Osteoblast (primary cell): ENCODE measurements at places on chromosomes 1 and 21. TPM values are rescaled to one million over a fixed set of nuclear protein-coding genes. Genes with fewer than 3 reads are reported as not detected.

Gene RUNX3
- total RNA-seq, result 1.8 and 3.6 TPM in 2 replicates

Gene AMY1C
- total RNA-seq, result not detected in 2 replicates

Gene PERM1
- total RNA-seq, result not detected in 2 replicates

Gene OR14K1
- 0.36 TPM in 1 of 2 replicates, not detected in the other for total RNA-seq

Gene P3H1
- 209 and 213 TPM in 2 replicates for total RNA-seq

Gene FMO2
- total RNA-seq, result 2.7 and 2.9 TPM in 2 replicates

Gene RBM11
- total RNA-seq, result under 0.01 and 1.2 TPM in 2 replicates

Gene PTAFR
- under 0.01 TPM in 2 replicates for total RNA-seq

GRCh38 chr1:47765236-47765635 lies 231.9 kb downstream of the TRABD2B start:
- H3K4me1 ChIP-seq, result no peaks in the 10 kb centered on the region
- no peak overlapping the region for H3K4me3 ChIP-seq
- no peaks in the 10 kb centered on the region for H3K36me3 ChIP-seq
- no peak overlapping the region for H3K27ac ChIP-seq

DNA sequence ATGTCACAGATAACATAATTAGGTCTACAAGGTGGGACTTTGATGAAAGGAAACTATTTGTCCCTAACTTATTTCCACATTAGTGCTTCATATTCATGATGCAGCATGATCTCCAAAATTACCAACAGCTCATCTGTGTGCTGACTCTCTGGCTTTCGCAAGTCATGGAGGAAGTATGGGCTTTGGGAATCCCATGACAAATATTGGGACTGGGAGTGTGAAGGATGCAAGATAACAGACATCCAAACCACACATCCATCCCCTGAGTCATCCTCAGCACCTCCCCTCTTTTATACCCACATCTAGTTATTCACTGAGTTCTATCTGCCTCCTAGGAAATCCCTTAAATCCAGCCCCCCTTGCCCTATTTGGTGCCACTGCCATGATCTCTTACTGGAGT lies 102.8 kb upstream of the COL24A1 start:
- DNase-seq, result peak; percentile 51
- H3K4me1 ChIP-seq, result no peaks in the 10 kb centered on the region
- H3K27ac ChIP-seq, result no peak overlapping the region
- H3K27me3 ChIP-seq, result no peaks in the 10 kb centered on the region

- no peaks in the 10 kb centered on the region for H3K27me3 ChIP-seq
- no peak overlapping the region for H3K27ac ChIP-seq
- H3K4me3 ChIP-seq, result no peak overlapping the region
Measured at GRCh38 chr1:58597076-58597475, 20.0 kb upstream of the TACSTD2 start.

DNA sequence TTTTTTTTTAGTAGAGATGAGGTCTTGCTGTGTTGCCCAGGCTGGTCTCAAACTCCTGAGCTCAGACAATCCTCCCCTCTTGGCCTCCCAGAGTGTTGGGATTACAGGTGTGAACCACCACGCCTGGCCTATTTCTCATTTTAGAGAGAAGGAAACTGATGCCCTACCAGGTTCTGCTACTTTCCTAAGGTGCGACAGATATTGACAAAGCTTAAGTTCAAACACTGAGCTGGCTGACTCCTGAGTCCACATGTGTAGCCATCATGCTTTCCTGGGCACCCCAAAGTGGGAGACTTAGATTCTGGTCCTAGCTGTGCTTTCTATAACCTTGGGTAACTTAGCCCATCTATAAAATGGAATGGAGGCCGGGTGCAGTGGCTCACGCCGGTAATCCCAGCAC lies 5.1 kb upstream of the TMEM222 start:
- H3K27ac ChIP-seq, result no peak overlapping the region
- no peak for DNase-seq
- H3K36me3 ChIP-seq, result no peaks in the 10 kb centered on the region
- no peaks in the 10 kb centered on the region for H3K27me3 ChIP-seq
- H3K4me3 ChIP-seq, result no peak overlapping the region
- peaks cover 5% of the 10 kb centered on the region for H3K4me1 ChIP-seq

GRCh38 chr1:221097479-221098281 lies 218.4 kb downstream of the HLX start:
- H3K36me3 ChIP-seq, result no peaks in the 10 kb centered on the region
- H3K27me3 ChIP-seq, result no peaks in the 10 kb centered on the region
- H3K4me1 ChIP-seq, result peaks cover 67% of the 10 kb centered on the region
- DNase-seq, result peak; percentile 64

DNA sequence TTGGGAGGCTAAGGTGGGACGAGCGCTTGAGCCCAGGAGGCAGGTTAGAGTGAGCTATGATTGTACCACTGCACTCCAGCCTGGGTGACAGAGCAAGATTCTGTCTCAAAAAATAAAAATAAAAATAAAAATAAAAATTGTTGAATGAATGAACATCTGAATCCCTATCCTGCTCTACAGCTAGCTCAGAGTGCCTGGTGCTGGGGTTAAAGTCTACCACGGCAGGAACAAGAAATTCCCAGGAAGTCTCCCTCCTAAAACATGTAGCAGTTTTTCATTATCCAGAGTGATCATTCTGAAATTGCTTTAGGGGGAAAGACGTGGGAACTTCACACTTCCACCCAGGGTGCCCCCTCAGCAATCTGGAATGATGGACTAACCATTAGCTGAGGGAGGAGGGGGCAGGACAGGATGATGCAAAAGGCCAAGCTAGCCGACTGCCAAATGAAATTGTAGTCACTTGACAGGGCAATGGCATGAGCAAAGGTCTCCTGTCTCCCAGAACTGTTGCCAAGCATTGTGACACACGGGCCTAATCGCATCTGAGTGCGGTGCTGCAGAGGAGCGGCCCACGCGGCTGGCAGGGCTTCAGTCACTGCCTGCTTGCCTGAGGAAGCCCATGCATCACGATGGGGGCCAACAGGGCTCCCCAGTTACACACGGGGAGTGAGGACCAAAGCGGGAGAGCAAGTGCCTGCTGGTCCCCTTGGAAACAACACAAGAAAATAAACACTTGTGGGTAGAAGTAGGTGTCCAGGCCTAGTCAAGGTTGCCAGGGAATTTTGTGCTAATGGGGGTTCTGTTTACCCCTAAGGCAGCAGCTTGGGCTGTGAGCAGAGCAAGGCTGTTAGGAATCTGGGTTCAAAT lies 85.7 kb downstream of the NENF start:
- peak; percentile 91 for DNase-seq
- H3K27ac ChIP-seq, result no peak overlapping the region
- H3K36me3 ChIP-seq, result no peaks in the 10 kb centered on the region
- H3K4me3 ChIP-seq, result no peak overlapping the region
- peaks cover 57% of the 10 kb centered on the region for H3K27me3 ChIP-seq
- peaks cover 8% of the 10 kb centered on the region for H3K4me1 ChIP-seq

- H3K27me3 ChIP-seq, result no peaks in the 10 kb centered on the region
- DNase-seq, result peak; percentile 92
- H3K27ac ChIP-seq, result peak overlapping the region; percentile 47
- H3K36me3 ChIP-seq, result no peaks in the 10 kb centered on the region
Measured at GRCh38 chr1:58592522-58593134, 15.6 kb upstream of the TACSTD2 start.

GRCh38 chr1:170661646-170662411 lies 2.1 kb upstream of the PRRX1 start:
- peak overlapping the region; percentile 88 for H3K27ac ChIP-seq
- peak overlapping the region; percentile 100 for H3K4me3 ChIP-seq
- peaks cover 16% of the 10 kb centered on the region for H3K4me1 ChIP-seq
- H3K36me3 ChIP-seq, result peaks cover 6% of the 10 kb centered on the region

DNA sequence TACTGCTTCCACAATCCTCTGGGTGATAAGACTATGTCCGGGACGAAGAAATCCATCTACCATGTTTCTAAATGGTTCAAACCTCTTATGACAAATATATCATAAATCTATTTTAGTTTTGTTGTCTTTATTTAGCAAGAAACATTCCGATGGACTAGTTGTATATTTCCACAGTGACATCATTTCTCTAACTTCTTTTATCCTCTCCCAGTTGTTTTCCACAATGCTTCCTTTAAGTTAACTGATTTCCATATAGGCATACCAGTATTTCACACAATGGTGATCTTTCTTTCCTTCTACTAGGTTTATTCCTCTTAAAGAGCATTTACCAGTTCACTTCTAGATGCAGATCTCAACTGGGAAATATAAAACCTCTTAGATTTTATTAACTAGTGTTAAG lies 44.8 kb downstream of the USP1 start:
- peaks cover 5% of the 10 kb centered on the region for H3K36me3 ChIP-seq
- H3K27ac ChIP-seq, result no peak overlapping the region
- no peaks in the 10 kb centered on the region for H3K27me3 ChIP-seq
- no peak overlapping the region for H3K4me3 ChIP-seq

DNA sequence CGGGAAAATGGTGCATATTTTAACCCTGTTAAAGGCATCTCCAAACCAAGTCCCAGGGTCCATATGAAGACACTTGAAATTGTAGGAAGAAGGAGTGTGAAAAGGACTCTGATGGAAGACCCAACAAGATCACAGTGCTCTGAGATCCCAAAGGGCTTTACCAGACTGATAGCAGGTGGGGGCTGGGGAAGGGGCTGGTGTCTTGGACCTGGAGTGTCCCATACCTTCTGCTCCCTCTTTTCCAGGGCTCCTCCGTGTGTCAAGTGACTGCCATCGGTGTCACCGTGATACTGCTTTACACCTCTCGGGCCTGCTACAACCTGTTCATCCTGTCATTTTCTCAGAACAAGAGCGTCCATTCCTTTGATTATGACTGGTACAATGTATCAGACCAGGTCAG lies 37.3 kb downstream of the GPR137B start:
- no peaks in the 10 kb centered on the region for H3K4me1 ChIP-seq
- DNase-seq, result no peak
- H3K36me3 ChIP-seq, result peaks cover 3% of the 10 kb centered on the region
- H3K27ac ChIP-seq, result no peak overlapping the region

GRCh38 chr1:84585803-84586202 lies 11.6 kb upstream of the CTBS start:
- DNase-seq, result no peak
- no peak overlapping the region for H3K27ac ChIP-seq
- no peaks in the 10 kb centered on the region for H3K27me3 ChIP-seq
- H3K4me1 ChIP-seq, result no peaks in the 10 kb centered on the region
- H3K4me3 ChIP-seq, result no peak overlapping the region

DNA sequence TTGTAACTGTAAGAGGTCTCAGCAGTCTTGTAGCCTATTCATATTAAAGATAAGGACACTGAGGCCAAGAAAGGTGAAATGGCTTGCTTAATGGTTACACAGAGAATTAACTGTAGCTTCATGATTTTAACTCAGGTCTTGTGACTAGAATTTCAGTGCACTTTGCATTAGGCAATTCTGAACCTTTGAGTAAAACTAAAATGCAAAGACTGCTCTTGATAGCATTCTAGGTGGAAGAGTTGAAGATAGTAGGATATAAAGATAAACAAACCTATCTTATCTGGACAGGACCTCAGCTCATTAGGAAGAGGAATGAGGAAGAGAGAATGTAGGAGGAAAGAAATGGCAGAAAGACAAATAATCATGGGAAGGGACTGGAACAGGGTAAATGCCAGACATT lies 68.6 kb upstream of the RGL1 start:
- no peak overlapping the region for H3K27ac ChIP-seq
- no peak for DNase-seq
- peaks cover 14% of the 10 kb centered on the region for H3K4me1 ChIP-seq
- H3K27me3 ChIP-seq, result no peaks in the 10 kb centered on the region
- no peak overlapping the region for H3K4me3 ChIP-seq
- H3K36me3 ChIP-seq, result no peaks in the 10 kb centered on the region

- H3K27ac ChIP-seq, result no peak overlapping the region
- no peaks in the 10 kb centered on the region for H3K27me3 ChIP-seq
- H3K4me1 ChIP-seq, result peaks cover 15% of the 10 kb centered on the region
- no peaks in the 10 kb centered on the region for H3K36me3 ChIP-seq
- no peak for DNase-seq
Measured at GRCh38 chr1:109885589-109885988, 25.1 kb upstream of the CSF1 start.

GRCh38 chr21:31382060-31382459 lies 38.0 kb upstream of the TIAM1 start:
- peaks cover 5% of the 10 kb centered on the region for H3K27me3 ChIP-seq
- H3K36me3 ChIP-seq, result no peaks in the 10 kb centered on the region
- H3K4me1 ChIP-seq, result no peaks in the 10 kb centered on the region
- H3K27ac ChIP-seq, result no peak overlapping the region
- no peak for DNase-seq

GRCh38 chr1:176796583-176796982 lies 333.6 kb downstream of the PAPPA2 start:
- no peak for DNase-seq
- no peak overlapping the region for H3K27ac ChIP-seq
- no peak overlapping the region for H3K4me3 ChIP-seq
- H3K27me3 ChIP-seq, result no peaks in the 10 kb centered on the region

- no peak overlapping the region for H3K4me3 ChIP-seq
- no peak overlapping the region for H3K27ac ChIP-seq
- H3K4me1 ChIP-seq, result peaks cover 9% of the 10 kb centered on the region
Measured at GRCh38 chr1:164780111-164780812, 221.3 kb downstream of the PBX1 start.

GRCh38 chr1:45458894-45459293 lies 32.1 kb downstream of the TESK2 start:
- no peaks in the 10 kb centered on the region for H3K27me3 ChIP-seq
- no peaks in the 10 kb centered on the region for H3K36me3 ChIP-seq
- no peak overlapping the region for H3K4me3 ChIP-seq
- H3K4me1 ChIP-seq, result no peaks in the 10 kb centered on the region
- no peak overlapping the region for H3K27ac ChIP-seq

- peaks cover 31% of the 10 kb centered on the region for H3K4me1 ChIP-seq
- peak overlapping the region; percentile 81 for H3K27ac ChIP-seq
- peaks cover 36% of the 10 kb centered on the region for H3K36me3 ChIP-seq
- H3K27me3 ChIP-seq, result no peaks in the 10 kb centered on the region
Measured at GRCh38 chr1:66943361-66943969, 18.7 kb downstream of the MIER1 start.

DNA sequence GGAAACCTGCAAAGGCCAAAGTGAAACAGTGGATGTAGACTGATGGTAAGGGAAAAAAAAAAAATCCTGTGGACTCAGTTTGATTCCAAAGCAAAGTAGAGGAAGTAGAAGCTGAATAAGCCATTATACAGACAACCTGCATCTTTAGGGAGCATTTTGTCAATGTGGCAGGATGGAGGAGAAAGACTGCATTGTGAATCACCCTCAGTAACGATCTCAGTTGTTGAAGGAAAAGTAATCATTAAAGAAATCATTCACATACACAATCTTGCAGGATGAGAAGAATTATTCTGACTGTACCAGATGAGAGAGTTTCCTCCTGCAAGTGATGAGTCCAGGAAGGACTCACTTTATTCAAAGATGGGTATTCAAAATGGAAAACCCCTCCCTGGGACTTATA lies 45.1 kb upstream of the TRIM67 start:
- no peak for DNase-seq
- H3K27ac ChIP-seq, result no peak overlapping the region
- H3K27me3 ChIP-seq, result no peaks in the 10 kb centered on the region
- no peaks in the 10 kb centered on the region for H3K4me1 ChIP-seq
